ENCODE measurements at places on chromosomes 1 and 21.
A peak's percentile ranks its signal among the peaks of the same experiment; 100 is the strongest.

GRCh38 chr1:235226933-235227332 lies 65.9 kb upstream of the RBM34 start:
- no peak for DNase-seq

DNA sequence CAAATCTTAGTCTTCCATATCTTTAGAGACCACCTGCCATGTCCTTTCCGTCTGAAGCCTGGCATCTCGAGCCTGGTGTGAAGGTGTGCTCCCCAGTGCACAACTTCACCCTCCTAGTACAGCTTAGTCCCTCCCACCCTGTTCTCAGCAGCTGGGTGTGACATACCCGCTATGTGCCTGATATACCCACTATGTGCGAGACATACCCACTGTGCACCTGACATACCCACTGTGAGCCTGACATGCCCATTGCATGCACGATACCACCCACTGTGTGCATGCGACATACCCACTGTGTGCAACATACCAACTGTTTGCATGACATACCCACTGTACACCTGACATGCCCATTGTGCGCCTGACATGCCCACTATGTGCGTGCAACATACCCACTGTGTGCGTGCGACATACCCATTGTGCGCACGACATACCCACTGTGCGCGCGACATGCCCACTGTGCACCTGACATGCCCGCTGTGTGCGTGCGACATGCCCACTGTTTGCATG lies 3.0 kb upstream of the RRP1 start:
- no peak for DNase-seq

GRCh38 chr1:111256988-111257658 lies 29.6 kb downstream of the CHI3L2 start:
- DNase-seq = no peak

DNA sequence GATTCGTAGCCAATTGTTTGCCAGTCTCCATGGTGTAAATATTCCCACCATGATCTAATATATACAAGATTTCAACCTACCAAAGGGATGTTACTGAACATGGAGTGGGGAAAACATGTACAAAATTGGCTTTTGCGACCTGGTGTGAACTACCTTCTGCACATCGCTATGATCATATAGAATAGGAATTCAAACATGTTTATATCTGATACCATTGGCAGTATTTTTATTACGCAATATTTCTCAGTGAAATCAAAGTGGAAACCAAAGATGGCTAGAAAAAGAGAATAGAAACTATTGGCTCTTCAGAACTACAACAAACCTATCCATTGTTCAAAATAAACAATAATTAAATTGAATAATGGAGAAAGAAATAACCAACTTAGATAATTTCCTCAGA lies 285.1 kb downstream of the TPR start:
- DNase-seq = no peak

DNA sequence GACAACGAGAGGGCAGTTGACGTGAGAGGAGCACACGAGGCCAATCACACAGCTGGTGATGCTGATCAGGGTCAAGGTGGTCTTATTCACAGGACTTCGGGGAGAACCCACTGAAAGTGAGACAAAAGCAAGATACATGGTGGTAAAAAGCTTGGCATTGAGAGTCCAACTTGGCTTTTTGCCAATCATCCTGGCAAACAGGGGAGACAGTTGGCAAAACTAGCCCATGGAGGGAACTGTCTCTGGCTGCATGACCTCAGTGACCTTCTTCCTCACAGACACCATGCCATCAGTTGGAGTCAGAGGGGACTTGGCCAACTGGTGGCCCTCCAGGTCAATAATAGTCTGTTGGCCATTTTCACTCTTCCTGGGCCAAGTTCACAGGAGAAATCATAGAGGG lies 139.9 kb downstream of the ASTN1 start:
- DNase-seq = no peak

DNA sequence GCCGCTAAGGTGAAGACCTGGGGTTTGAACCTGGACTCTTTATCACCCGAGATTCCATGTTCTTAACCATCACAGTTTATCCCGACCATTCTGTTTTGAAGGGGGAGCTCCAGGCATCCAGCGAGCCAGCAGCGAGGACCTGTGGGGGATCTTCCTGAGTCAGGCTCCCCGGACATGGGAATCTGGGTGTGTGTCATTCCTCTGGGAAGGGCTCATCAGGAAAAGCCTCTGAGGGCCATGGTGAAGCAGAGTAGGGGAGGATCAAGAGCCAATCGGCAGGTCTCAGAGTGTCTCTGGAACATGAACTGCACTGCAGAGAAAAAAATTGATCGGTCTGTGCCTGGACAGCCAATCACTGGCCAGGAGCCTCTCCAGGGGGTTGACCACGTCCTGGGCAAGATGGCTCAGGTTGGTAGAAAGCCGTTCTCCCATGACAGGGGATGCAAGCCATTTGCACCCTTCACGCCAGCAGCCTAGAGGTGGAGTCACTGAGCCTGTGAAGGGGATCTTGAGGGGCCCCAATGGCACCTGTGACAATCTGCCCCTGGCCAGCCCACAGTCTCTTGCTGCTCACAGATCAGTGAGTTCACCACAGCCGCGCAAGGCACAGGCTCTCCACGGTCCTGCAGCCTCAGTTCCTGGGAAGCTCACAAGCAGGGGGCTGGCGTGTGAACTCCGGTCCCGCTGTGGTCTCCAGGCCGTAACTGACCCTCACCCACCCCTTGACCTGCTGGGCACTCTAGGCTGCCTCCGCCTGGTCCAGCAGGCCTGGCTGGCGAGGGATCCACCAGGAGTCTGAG lies 20.4 kb upstream of the ACTRT2 start:
- DNase-seq = no peak

DNA sequence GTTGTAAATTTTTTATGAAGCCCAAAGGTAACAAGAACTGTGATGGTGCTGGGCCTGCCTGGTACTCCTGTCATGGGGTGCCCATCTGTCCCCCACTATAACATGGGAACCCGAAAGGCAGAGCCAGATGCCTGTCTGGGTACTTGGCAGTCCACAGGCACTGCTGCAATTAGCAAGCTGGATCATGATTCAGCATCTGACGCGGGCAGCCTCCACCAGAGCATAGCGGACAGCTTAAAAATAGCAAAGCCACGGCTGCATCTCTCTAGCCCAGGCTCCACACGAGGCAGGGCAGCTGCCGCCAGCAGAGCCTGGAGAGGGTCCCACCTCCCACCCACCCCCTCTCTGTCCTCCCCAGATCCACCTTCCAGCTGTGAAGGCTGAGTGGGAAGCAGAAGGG lies 22.9 kb downstream of the SUSD4 start:
- no peak for DNase-seq

- peak; percentile 33 for DNase-seq
These were observed 2.5 kb downstream of the KIF21B start for GRCh38 chr1:201020721-201021629.

DNA sequence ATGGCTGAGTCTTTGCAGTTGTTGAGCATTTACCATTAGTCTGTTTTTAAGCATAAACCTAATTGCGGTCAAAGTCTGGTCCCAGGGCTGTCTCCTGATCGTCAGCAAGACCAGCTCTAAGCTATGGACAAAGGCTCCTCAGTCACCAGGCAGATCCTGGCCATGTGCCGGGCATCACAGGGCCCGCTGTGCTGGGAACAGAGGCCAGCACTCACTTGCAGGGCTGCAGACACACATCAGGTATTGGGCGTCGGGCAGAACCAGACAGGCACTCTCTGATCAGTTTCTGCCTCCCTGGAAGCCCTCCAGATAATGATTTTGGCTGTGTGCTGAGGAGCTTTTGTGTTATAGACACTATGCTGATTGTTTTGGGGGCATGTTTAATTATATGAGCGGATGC lies 26.6 kb downstream of the TMEM51 start:
- DNase-seq = no peak

GRCh38 chr1:23446661-23447310 lies 22.2 kb upstream of the TCEA3 start:
- DNase-seq = no peak

DNA sequence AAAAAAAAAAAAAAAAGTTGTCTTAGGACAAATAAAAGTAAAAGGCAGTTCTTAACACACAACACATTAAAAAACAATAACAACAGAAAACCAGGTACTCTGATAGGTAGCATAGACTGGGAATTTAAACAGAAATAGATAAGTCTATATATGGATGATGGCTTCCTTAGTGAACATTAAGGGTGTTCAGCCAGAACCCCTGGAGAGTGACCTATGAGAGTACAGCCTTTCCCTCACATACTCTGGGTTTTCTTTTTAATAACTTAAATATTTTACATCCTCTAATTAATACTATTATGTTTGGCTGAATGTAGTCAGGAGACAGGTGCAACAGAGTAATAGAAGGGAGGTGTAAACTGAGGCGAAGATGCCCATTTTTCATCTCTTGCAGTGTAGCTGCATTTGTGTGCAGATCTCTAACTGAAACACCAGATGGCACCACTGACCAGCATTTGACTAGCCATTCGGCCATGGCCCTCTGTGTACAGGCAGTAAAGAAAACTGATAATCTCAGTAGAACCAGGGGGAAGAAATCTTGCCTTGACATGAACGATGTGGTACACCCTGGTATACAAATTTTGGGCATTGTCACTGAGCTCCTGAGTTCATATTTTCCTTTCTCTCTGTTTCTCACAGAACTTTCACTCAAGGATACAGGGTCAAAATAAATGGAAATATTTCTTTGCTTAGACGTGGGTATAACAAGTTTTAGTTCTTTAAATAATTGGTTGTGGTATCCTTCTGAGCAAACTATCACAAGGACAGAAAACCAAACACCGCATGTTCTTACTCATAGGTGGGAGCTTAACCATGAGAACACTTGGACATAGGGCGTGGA lies 7.6 kb downstream of the TTF2 start:
- DNase-seq = peak; percentile 70

Data from suppressor macrophage (primary cell).